ENCODE measurements at places on chromosomes 13 and 19.

DNA sequence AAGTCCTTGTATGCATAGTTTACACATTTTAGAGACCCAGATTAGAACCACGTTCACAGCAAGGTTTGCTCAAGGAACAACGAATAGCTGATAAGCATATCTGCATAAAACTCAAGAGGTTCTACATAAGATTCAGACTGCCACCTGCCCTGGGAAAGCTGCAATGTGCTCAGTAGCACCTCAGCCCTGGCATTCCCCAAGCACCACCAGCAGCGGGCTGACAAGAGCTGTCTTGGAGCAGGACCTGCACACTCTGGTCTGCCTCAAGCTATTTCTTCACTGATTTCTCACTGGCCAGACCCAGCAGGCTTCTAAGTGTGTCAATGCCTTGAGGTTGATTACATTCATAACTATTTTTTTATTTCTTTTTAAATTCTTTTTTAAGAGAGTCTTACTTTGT is 65.8 kb upstream of the UQCRFS1 start:
- no peak for DNase-seq

GRCh38 chr13:100483841-100484381 is 104.7 kb downstream of the GGACT start:
- DNase-seq: no peak

DNA sequence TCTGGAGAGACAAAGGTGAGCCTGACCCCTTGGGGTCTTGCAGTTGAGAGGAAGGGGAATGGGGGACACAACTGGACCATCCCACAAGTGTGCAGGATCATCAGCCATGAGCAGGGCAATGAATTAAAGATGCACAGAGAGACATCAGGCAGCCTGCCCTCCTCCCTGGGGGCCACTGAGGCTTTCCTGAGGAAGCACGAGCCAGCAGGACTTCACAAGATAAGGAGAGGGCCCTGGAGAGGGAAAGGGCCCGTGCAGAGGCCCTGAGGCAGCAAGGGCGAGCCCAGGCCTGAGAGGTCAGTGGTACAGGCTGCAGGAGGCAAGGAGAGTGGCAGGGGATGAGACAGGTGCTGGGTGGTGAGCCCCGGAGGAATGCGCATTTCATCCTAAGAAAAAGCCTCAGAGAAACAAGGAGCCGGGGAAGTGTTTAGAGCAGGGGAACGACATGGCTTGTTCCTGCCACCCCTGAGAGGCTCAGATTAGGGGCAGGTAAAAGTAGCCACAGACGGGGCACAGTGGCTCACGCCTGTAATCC is 9.0 kb upstream of the PRKD2 start:
- DNase-seq: no peak

DNA sequence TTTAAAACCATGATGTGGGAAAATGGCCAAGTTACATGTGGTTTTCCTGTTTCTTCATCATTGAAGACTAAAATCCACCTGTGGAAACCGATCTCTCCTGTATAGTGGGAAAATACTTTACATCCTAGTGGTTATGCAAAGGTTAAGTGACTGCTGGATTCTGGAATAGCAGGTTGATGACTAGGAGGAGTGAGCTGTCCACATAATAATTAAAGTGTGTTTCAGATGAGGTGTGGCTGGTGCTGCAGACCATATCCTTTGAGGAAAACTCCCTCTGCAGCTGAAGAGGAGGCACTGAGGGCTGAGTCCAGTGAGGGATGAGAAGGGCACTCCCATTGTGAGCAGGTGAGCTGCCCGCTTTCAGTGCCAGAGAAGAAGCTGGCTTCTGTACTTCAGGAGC is 43.2 kb downstream of the DCLK1 start:
- no peak for DNase-seq

GRCh38 chr13:33544308-33544707 is 258.8 kb upstream of the STARD13 start:
- DNase-seq: no peak

GRCh38 chr13:100560498-100561157 is 28.0 kb downstream of the GGACT start:
- DNase-seq: no peak

DNA sequence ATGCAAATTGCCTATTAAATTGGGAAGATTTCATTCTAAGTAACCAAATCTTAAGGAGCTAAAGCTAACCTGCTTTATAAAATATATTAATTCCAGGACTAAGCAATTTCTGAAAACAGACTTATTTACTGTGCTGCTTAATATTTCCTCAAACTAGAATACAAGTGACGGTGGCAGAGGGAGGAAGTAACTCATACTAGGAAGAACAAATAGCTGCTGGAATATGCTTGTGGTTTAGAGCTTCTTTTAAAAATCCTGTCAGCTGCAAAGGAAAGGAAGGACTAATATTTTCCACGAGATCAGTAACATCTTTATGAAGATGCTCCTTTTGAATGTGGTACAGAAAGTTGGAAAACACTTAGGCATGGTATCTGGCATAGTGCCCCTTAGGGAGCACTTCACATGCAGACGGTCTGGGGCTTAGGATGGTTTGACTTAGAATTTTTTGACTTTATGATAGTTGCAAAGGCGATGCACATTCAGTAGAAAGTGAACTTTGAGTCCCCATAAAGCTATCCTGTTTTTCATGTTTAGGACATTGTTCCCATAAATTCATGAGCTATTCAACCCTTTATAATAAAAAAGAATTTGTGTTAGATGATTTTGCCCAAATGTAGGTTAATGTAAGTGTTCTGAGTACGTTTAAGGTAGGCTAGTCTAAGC is 3.4 kb upstream of the HNRNPA1L2 start:
- DNase-seq: no peak

DNA sequence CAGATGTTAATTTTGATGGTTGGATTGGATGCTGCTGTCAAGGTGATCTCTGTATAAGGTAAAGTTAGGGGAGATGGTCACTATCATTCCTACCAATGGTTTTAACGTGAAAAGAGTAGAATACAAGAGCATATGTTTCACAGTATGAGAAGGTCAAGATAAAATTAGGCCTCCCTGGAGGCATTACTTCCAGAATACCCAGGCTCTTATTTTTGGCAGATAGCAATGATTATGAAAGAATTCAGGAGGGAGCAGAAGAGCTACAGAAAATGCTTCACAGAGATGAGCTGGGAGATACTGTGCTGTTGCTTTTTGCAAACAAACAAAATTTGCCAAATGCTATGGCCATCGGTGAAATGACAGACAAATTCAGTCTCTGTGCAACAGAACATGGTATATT is 547.5 kb upstream of the SPRY2 start:
- DNase-seq: no peak

- no peak for DNase-seq
Observed at GRCh38 chr19:16623576-16623975, 4.4 kb downstream of the MED26 start.

DNA sequence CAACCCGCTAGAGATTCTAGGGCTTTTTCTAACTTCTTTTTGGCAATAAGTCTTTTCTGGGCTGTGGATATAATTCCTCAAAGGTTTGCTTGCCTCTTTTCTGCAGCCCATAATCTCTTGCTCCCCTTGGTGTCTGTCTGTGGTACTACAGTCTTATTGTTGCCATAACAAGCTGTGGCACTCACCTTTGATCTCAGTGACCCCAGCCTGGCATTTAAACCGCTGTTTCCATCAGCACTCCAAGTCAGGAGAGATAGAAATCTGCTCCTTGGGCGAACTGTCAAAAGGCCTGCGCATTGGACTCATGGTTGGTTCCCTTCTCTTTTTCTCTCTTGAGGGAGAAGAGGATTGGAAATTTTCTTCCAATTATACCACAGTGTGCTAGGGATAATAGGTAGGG is 14.5 kb upstream of the MPHOSPH8 start:
- peak; percentile 56 for DNase-seq

DNA sequence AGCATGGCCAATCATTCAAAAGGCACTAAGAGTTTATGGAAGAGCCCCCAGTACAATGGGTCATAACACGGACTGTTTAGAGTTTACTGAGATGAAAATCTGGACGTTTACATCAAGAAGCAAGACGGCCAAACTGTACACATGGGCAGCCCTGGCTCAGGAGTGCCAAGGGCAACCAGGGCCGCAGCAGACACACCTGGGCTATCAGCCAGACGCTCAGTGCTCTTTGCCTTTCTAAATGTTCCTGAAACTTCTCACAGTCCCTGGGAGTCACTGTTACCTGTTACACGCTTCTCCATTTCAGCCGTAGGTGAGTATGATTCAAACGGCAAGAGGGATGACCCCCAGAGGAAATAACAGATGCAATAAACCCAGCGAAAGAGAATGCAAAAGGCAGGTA is 64.5 kb downstream of the ABCC4 start:
- no peak for DNase-seq

- DNase-seq: peak; percentile 88
Observed at GRCh38 chr13:42110410-42111155, 62.1 kb downstream of the DGKH start.

DNA sequence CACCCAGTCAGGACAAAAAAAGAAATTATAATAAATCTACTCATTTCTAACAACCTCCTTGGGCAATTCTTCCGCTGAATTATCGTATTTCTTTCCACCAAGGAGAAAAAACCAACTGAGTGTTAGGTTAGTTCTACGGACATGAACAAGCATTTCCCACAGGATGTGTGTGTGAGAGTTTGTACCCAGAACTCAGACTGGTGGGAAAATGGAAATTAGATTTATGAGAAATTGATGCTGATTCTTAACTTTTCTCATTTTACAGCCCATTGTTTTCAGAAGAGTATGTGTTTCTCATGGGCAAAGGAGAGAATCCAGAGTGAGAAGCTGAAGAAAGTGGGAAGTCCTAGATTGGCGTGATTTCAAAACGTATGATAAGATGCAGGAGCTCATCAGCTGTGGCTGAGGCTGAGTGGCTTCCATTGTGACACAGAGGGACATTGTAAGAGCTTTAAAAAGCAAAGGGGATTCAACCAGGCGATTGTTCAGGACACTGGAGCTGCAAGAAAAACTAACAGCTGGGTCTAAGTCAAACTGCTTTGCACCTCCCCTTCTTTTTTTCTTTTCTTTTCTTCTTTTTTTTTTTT is 184.7 kb upstream of the ARGLU1 start:
- no peak for DNase-seq

DNA sequence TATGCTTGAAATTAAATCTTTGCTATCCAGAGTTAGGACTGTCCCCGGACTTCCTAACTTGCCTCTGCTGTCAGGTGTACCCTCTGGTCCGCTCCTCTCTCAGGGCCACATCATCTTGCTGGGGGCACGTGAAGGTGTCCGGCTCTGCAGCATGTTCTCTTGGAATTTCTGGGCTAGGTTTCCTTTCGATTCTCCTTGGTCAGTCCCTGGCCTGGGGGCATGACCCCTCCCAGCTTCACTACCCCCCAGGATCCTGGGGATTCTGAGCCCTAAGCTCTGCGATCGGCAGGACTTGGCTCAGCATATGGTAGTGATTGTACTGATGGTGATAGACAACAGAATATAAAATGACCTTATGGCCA is 5.1 kb upstream of the GPI start:
- no peak for DNase-seq

DNA sequence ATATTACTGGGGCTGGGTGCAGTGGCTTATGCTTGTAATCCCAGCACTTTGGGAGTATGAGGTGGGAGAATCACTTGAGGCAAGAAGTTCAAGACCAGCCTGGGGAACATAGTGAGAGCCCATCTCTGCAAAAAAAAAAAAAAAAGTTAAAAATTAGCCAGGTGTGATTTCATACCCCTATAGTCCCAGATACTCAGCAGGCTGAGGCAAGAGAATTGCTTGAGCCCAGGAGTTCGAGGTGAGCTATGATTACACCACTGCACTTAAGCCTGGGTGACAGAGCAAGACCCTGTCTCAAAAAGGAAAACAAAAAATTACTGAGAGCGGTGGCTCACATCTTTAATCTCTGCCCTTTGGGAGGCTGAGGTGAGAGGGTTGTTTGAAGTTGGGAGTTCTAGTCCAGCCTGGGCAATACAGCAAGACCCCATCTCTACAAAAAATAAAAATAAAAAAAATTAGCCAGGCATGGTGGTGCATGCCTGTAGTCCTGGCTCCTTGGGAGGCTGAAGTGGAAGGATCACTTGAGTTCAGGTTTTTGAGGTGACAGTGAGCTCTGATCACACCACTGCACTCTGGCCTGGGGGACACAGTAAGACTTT is 87.5 kb downstream of the ZMYM2 start:
- DNase-seq: no peak

DNA sequence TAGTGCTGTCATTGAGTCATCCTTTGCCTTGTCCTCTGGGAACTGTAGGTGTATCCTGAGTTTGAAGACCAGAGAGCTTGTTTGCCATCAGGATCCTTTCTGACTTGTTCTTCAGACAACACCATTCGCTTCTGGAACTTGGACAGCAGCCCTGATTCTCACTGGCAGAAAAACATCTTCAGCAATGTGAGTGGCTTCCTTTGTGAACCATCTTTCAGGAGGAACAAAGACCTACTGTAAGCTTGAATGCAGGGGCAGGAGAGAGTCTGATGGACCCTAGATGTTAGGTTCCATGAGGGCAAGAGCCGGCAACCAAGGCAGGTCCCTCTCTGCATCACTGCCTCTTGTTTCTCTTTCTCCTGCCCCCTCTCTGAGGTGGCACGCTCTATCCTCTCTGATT is 26.7 kb downstream of the WDR62 start:
- DNase-seq: no peak

DNA sequence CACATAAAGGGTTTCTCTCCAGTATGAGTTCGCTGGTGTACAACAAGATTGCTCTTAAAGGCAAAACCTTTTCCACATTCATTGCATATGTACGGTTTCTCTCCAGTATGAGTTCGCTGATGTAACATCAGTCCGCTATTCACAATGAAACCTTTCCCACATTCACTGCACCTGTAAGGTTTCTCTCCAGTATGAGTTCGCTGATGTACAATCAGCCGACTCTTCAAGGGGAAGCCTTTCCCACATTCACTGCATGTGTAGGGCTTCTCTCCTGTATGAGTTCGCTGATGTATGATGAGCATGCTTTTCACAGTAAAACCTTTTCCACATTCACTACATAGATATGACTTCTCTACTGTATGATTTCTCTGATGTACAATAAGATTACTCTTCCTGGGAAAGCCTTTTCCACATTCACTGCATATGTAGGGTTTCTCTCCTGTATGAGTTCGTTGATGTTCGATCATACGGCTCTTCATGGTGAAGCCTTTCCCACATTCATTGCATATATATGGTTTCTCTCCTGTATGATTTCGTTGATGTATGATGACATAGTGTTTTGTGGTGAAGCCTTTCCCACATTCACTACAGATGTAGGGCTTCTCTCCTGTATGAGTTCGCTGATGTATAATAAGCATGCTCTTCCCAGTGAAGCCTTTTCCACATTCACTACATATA is 6.0 kb upstream of the ZNF614 start:
- peak; percentile 19 for DNase-seq

DNA sequence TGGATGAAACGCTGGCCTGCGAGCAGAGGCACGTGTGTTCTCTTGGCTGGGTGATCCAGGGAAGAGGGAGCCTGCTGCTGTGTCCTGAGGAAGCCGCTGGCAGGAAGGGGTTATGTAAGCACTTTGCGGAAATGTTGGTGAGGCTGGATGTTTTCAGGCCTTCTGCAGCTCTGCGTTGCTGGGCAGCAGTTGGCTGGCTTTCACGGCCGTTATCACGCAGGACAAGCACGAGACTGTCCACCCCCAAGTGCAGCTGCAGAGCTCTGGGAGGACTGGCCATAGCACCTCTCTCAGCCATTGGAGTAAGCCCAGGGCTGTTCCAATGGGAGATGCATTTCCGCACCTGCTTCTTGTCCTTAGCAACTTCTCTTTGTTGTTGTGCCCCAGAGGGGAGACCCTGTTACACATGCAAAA is 146.9 kb upstream of the SOX21 start:
- DNase-seq: peak; percentile 62

GRCh38 chr19:47860602-47861297 is 1.7 kb downstream of the TPRX2 start:
- no peak for DNase-seq
